Mucosa of descending colon (tissue), 3 donors: ENCODE measurements at places on chromosomes 7 and 10.

DNA sequence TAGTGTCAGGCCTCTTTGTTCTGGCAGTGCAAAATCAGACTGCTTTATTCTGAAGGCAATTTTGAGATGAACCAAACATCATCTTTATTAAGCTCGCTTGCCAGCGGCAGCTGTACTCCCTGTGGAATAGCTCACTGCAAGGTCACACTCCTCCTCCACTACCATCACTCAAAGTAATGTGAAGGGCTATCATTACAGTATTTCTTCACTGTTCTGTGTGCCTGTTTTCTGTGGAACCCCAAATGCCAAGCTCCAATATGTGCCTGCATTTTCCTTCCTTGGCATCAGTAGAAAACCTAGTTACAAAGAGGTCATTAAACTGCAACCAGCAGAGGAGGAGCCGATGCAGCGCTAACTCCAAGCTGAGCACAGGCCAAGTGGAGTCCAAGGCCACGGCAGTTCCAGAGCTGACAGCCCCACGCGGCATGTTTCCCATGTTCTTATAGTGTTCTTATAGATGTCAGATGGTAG, 21.4 kb downstream of the BCCIP start:
- DNase-seq = no peak

DNA sequence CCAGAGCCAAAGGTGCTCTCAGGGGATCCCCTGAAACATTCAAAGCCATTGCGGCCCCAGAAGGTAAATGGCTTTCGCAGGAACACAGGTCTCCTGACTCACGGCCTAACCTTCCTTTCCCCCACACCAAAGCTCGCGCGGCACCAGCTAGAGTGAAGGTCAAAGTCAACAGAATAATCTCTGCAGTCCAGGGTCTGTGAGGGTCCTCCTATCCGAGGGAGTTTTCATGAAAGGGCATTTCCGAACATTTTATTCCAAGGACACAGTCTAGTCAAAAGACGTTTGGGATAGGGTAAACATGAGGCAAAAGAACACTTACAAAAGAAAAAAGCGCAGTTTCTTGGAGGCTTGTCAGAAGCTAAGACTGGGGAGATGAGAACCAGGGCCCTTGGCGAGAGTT, 559 bp upstream of the STEAP2 start:
- DNase-seq = peak; percentile 32

- DNase-seq = no peak
Observed at GRCh38 chr10:5666841-5667630, 641 bp upstream of the ASB13 start.

DNA sequence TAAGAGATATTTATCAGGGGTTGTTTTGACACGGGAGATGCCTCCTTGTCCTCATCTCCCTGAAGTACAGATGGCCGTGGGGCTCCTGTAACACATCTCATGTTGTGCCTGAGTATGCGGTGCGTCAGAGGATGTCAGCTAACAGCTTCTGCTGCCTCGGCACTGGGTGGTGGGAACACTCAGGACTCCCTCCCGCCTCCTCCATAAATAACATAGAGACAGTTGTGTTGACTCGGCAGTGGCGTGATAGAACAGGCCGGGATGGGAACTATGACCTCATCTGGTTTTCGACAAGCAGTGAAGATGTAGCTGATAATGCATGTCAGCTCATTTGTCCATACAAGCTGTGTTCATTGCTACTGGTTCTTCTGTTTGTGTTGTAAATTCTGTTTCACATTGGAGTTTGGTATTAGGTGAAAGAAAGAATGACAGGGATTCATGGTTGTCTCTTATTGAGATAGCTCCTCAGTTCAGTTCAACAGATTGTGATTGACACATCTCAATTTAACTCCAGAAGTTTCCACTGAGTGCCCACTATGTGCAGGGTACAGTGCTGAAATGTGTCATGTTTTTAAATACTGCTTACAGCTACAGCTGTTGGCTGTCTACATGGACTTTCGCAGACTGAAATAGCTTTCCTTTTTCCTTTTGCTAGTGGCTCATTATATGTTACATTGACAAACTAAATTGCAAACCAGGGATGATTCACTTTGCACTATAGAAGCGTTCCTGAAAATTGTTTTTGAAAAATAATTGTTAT, 87.4 kb downstream of the CHN2 start:
- no peak for DNase-seq

- no peak for DNase-seq
Observed at GRCh38 chr7:71484380-71484779, 352.4 kb downstream of the GALNT17 start.

DNA sequence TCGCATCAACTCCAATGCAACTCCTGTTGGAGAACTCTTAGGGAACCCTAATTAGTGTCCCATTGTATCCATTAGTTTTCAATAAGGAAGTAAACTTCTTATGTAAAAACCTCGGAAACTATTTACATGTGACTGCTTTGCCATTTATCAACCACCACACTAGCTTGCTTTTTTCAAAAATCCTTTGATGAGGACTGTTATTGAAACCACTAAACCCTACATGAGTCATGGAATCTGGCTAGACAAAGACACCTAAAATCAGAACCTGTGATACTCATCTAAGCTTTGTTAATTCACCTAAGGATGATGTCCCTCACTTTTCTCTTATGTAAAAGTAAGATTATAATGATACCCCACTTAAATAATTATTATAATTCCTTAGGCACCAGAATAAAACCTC, 414.1 kb upstream of the ETV1 start:
- DNase-seq = no peak

DNA sequence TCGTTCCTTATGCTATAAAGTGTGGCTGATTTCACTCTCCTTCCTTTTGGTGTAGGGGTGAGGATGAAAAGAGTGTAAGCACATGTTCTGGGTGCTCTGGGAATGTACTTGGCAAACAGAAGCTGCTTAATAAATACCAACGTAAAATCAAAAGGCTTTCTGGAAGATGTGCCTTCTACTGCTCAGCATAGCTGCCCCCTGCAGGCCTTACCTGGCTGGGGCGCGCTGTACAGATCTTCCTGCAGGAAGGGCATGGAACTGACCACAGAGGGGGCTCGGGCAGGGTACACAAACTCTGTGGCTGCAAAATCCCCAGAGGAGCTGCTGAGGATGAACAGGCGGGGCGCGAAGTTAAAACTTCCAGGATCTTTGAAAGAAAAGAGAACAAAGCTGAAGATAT, 169.4 kb downstream of the SVIL start:
- DNase-seq = no peak

GRCh38 chr10:26792758-26793495, 67.8 kb downstream of the ABI1 start:
- DNase-seq = no peak

DNA sequence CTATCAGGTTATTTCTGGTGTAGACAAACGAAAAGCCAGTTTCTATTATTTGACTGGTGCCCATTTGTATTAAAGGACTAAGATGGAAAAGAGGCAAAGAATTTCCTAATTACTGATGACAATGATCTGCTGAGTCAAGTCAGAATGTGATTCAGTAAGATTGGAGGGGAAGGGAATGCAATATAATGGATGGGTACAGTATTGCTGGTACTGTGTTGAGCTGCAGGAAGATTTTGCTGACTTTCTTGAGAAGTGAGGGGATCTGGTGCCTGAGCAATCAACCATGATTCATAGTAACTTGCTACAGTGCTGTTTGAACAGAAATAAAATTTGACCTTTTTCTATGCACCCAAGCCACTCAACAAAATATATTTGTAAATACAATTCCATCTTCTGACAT, 139.1 kb upstream of the RHEB start:
- DNase-seq = no peak

- DNase-seq = peak; percentile 92
Observed at GRCh38 chr10:132420981-132421846, 24.2 kb downstream of the PWWP2B start.

- DNase-seq = no peak
Observed at GRCh38 chr7:36278620-36279172, 111.0 kb upstream of the ANLN start.

- peak; percentile 23 for DNase-seq
Observed at GRCh38 chr7:100544967-100545359, 6.0 kb downstream of the AGFG2 start.

GRCh38 chr7:25696571-25696970, 455.4 kb upstream of the NFE2L3 start:
- no peak for DNase-seq

GRCh38 chr7:92547579-92547978, 19.0 kb downstream of the RBM48 start:
- no peak for DNase-seq

DNA sequence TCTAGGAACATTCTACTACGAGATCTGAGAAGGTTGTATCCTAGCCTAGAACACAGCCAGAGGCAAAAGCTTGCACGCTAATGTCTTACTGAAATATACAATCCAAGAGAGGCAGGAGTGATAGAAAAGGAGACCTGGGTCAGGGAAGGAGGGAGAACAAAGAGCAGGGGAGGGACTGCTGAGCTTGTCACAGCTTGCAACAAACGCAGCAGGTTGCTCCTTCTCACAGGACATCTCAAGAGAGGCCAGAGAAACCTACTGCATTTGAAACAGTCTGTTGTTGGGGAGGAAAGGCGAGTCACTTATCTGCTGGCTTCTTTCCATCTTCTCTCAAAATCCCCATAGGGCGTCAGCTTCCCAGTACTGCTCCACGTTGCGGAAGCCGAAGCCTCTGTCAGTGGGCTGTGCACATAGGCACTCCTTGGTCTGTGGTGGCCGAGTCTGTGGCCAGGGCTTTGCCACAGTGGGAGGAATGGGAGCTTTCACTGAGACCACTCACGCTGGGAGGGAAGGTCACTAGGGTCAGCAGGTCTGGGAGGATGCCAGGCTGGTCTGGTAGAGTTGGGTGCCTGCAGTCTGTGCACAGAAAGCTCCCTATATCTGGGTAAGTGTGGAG, 25.8 kb upstream of the GPNMB start:
- DNase-seq = no peak

DNA sequence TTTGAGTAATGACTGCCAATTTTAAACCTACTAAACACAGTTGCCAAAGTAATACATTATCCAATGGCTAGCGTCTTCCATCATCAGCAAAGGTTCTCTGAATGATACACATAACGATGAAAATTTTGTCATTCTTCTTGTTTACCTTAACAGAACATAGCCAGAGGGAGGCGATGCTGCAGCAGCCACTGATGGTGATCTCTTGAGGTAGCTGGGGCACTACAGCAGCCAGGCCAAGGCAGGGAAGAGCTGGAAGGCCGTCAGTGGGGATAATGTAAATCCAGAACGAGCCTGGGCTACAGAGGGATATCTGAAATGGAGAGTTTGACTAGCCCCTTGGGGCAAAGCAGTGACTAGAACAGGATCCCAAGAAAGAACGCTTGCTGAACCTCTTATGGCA, 38.8 kb downstream of the PRPS1L1 start:
- no peak for DNase-seq

- DNase-seq = no peak
Observed at GRCh38 chr10:57880446-57881227, 387.1 kb downstream of the IPMK start.

GRCh38 chr10:18334116-18334867, 194.1 kb downstream of the CACNB2 start:
- DNase-seq = no peak

DNA sequence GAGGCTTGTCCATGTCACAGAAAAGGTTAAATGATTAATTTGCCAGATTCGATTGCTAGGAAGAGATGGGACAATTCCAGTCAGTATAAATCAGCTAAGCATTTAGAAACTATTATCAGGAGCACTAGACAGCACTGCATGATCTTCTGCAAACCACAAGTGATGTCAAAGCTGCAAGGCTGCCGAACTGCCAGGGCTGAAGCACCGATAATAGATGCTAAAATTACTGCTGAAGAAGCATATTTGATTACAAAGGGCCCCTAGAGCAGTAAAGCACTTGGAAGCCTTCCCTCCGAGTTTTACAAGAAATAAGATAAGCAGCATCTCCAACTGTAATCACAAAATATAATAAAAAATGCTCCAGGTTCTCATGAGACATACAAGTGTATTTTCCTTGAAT, 40.6 kb downstream of the RNLS start:
- no peak for DNase-seq

GRCh38 chr7:127135871-127136485, 116.8 kb downstream of the GRM8 start:
- no peak for DNase-seq

DNA sequence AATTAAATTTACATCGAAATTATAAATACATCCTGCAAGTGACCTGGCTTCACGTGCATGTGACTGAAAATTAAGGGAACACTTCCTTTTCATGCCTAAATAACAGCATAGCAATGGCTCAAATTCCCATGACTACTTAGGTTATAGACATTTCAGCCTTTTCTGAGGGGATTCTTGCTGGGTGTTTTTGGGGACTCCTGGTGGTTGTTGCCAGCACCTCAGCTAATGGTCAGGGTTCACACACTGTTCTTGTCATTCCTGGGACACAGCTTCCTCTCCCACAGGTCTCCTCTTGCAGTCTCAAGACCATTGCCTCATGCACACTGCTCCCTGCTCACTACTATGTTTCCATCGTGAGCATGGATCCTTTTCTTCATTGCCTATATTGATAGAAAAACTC, 148.9 kb upstream of the GLI3 start:
- no peak for DNase-seq

DNA sequence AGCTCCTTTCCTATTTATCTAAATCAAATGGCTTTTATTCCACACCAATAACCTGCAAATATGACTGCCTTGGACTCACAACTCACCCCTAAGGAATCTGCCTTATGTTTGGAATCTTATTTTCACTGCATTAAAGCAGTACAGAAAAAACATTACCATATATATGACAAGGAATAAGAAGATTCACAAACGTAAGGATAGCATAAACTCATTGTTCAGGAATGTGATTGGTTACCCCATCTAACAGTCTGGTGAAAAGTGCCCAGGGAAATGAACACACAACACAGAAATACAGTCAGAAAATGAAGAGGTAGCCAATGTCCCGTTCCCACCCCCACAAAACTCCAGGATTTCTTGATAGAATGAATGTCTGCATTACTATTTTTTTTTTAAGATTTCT, 2.0 kb downstream of the PPP3CB start:
- no peak for DNase-seq

- no peak for DNase-seq
Observed at GRCh38 chr7:83677180-83677866, 28.4 kb upstream of the SEMA3E start.

GRCh38 chr7:77320714-77321113, 95.4 kb downstream of the GSAP start:
- DNase-seq = no peak

GRCh38 chr10:26385443-26385842, 52.7 kb upstream of the APBB1IP start:
- DNase-seq = no peak

GRCh38 chr10:49653273-49653929, 26.1 kb upstream of the C10orf53 start:
- DNase-seq = no peak

DNA sequence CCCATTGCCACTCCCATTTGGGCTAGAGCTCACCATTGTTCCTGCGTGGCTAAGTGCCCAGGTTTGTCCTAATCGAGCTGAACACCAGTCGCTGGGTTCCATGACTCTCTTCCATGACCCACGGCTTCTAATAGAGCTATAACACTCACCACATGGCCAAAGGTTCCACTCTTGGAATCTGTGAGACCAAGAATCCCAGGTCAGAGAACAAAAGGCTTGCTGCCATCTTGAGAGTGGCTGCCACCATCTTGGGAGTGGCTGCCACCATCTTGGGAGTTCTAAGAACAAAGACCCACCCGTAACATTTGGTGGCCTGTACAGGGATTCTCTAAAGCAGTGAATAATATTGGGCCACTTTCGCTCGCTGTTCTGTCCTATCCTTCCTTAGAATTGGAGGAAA, 37.0 kb downstream of the AKR1B15 start:
- no peak for DNase-seq

GRCh38 chr7:64494912-64495461, 67.9 kb downstream of the ZNF680 start:
- no peak for DNase-seq

- no peak for DNase-seq
Observed at GRCh38 chr10:103111918-103112877, 80.9 kb downstream of the NT5C2 start.
